ENCODE measurements at places on chromosomes 6 and 20.

- no peak for DNase-seq
These were observed 199.5 kb upstream of the ASCC3 start for GRCh38 chr6:101080597-101080996.

DNA sequence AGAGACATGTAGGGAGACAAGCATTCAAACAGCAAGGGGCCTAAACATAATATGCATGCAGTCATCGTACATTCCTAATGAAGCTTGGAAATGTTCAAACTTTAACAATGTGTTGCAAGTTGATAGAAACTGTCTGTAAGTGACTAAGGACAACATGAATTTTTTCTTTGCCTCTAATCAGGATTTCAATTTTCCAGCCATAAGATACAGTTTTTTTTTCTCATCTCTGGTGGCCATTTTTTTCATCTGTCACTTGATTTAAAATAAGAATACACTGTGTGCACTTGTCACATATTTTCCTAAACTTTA, 22.2 kb upstream of the MTRF1L start:
- no peak for DNase-seq

DNA sequence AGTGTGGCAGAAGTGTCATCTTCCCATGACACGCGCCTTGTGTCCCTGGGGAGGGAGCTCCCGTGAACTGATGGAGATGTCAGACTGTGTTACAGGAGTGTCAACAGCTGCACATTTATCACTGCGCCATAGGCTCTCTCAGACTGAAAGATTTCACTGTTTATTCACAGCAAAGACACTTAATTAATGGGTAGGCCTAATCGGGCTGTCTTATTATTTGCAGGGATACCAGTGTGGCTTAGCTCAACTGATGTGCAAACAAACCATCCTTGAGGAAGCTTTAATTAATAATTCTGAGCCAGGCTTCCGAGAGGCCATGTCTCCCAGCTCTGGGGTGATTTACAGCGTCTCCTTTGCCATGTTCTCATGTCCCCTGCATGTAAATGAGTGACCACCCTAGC, 771.0 kb downstream of the QKI start:
- DNase-seq = no peak

DNA sequence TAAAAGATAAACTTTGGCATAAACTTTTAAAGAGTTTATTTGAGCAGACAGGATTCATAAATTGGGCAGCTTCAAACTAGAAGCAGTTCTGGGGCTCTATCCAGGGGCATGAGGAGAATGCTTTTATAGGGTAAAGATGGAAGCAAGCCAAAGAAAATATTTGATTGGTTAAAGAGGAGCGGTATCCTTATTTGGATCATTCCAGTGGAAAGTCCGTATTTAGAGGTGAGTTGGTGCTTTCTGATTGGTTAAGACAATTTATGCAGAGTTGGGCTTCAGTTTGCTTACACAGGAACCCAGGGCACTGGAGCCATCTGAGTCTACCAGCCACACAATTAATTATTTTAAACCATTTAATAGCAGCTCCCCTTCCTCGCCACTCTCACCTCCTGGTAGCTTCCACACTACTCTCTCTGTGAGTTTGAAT, 37.9 kb upstream of the RNF217 start:
- no peak for DNase-seq

- no peak for DNase-seq
These were observed 16.3 kb downstream of the RBM24 start for GRCh38 chr6:17297271-17298080.

Data from AG04449 (cell line).